Breast epithelium (tissue), 4 donors: ENCODE measurements at places on chromosomes 16 and 17.
A peak's percentile ranks its signal among the peaks of the same experiment; 100 is the strongest.

DNA sequence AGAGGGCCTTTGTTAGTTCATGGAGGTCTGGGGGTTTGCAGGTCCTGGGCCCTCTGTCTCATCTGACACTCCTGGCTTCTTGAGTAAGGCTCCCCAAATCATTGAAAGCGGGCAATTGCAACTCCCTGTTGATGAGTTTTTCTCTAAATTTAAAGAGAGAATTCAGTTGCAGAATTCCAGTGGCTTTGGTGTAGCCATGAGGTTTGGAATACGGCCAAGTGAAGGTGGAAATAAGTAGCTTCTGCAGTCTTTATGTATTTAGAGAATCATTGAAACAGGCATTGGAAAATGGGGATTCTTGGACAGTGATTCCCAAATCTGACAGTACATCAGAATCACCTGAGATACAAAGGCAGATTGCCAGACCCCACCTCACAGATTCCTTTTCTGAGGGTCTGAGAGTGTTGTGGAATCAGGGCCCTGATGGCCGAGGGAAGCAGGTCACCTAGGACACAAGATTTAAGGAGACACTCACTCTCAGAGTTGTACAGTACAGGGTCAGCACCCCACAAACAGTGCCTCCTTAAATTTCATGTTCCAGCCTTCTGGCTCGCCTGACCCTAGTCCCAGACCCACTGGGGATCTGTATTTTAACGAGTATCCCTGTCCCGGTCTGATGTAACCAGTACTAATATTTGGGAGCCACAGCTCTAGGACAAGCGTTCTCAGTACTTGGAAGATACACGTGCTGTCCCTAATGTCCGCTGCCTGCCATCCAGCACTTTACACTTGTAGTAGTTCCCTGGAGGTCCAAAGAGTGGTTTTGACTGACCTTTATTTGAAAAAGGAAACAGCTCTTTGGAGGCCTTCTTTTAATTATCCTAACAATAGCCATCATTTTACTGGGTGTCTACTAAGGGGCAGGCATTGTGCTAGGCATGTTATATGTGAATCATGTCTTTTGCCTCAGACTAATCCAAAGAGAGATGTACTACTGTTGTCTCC is 37.8 kb downstream of the YPEL2 start:
- no peak for DNase-seq
- no peaks in the 10 kb centered on the region for H3K27me3 ChIP-seq
- peak overlapping the region; percentile 78 for H3K27ac ChIP-seq
- H3K36me3 ChIP-seq: no peaks in the 10 kb centered on the region
- H3K4me1 ChIP-seq: peaks cover 58% of the 10 kb centered on the region

GRCh38 chr17:40452216-40452787 is 9.1 kb downstream of the IGFBP4 start:
- H3K36me3 ChIP-seq: peaks cover 15% of the 10 kb centered on the region
- no peaks in the 10 kb centered on the region for H3K27me3 ChIP-seq
- H3K4me3 ChIP-seq: no peak overlapping the region
- H3K4me1 ChIP-seq: peaks cover 20% of the 10 kb centered on the region
- peak overlapping the region; percentile 86 for H3K27ac ChIP-seq

DNA sequence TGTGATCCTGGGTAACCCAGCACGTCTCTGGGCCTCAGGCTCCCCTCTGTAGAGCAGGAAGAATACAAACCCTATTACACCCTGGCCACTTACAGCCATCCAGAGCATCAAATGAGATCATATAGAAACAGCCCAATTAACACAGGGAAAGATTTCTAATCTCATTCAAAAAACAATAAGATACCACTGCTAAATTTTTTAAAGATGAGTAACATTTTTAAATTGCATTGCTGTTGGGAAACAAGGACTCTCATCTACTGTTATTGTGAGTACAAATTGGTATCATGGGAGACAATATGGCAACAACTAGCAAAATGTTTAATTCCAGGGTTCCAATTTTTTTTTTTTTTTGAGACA is 41.1 kb downstream of the SRL start:
- H3K27ac ChIP-seq: no peak overlapping the region
- no peaks in the 10 kb centered on the region for H3K27me3 ChIP-seq
- H3K4me3 ChIP-seq: no peak overlapping the region
- H3K4me1 ChIP-seq: no peaks in the 10 kb centered on the region
- DNase-seq: no peak

- H3K4me1 ChIP-seq: no peaks in the 10 kb centered on the region
- no peak overlapping the region for H3K4me3 ChIP-seq
- no peak overlapping the region for H3K27ac ChIP-seq
These were observed 15.2 kb upstream of the FLCN start for GRCh38 chr17:17252149-17252661.

GRCh38 chr17:76879691-76880090 is 11.5 kb downstream of the MGAT5B start:
- no peaks in the 10 kb centered on the region for H3K4me1 ChIP-seq
- no peak overlapping the region for H3K4me3 ChIP-seq
- no peak for DNase-seq
- H3K27ac ChIP-seq: no peak overlapping the region

DNA sequence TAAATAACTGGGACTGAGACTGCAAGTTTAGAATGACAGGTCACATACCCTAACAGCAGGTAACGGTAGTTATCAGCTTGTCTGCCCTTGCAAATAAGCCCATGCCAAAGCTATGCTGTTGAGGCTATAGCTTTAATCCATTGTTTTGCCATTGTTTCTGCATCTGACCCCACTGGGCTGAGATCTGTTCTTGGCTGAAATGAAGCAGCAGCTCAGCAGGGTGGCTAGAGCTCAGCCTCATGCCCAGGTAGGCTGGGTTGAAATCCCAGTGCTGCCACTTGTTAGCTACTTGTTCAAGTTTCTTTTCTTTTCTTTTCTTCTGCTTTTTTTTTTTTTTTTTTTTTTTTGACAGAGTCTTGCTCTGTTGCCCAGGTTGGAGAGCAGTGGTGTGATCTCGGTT is 40.1 kb downstream of the NKD1 start:
- no peak overlapping the region for H3K4me3 ChIP-seq
- H3K27me3 ChIP-seq: no peaks in the 10 kb centered on the region
- no peaks in the 10 kb centered on the region for H3K4me1 ChIP-seq
- H3K36me3 ChIP-seq: no peaks in the 10 kb centered on the region
- no peak for DNase-seq
- H3K27ac ChIP-seq: no peak overlapping the region

DNA sequence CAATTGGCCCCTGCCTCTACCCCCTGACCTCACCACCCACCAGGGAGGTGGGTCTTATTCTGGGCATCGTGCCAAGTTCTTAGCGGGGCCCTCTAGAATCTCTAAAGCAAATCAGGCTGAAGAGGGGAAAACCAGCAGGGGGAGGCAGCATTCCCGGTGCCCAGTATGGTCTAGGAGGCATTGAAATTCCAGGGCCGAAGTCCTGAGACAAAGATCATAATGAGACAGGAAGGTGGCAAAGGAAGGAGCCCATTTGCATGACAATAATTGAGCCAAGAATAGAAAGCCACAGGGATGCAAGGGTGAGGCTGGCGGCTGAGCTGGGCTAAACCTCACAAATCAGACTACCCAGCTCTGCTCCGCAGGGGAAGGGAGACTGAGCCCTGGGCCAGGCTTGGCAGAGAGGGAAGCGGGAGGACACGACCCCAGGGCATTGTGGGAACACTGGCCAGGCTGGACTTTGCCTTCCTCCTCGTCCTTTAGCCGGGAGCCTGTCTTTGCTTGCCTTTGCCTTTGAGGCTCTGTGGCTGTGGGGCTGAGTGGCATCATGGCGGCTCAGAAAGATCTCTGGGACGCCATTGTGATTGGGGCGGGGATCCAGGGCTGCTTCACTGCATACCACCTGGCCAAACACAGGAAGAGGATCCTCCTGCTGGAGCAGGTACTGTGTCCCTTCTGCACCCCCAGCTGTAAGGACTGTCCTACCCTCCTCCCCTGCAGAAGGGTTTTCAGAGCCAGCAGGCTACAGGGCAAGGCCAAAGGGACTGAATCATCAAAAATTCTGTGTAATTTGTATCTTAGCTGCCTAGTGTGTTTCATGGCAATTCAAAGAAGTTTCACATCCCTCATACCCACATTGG is at the start of gene PIPOX:
Gene PIPOX (plus strand): TSS at position 463 of the 860 bp plus-strand sequence. CDS start 85 bp downstream, at position 548.
- H3K27me3 ChIP-seq: no peaks in the 10 kb centered on the region
- no peak within 1 kb of the TSS for H3K4me3 ChIP-seq
- no peak within 1 kb of the TSS for H3K27ac ChIP-seq
- H3K36me3 ChIP-seq: no peaks in the 10 kb centered on the region
- H3K4me1 ChIP-seq: no peaks in the 10 kb centered on the region
- no peak for DNase-seq

DNA sequence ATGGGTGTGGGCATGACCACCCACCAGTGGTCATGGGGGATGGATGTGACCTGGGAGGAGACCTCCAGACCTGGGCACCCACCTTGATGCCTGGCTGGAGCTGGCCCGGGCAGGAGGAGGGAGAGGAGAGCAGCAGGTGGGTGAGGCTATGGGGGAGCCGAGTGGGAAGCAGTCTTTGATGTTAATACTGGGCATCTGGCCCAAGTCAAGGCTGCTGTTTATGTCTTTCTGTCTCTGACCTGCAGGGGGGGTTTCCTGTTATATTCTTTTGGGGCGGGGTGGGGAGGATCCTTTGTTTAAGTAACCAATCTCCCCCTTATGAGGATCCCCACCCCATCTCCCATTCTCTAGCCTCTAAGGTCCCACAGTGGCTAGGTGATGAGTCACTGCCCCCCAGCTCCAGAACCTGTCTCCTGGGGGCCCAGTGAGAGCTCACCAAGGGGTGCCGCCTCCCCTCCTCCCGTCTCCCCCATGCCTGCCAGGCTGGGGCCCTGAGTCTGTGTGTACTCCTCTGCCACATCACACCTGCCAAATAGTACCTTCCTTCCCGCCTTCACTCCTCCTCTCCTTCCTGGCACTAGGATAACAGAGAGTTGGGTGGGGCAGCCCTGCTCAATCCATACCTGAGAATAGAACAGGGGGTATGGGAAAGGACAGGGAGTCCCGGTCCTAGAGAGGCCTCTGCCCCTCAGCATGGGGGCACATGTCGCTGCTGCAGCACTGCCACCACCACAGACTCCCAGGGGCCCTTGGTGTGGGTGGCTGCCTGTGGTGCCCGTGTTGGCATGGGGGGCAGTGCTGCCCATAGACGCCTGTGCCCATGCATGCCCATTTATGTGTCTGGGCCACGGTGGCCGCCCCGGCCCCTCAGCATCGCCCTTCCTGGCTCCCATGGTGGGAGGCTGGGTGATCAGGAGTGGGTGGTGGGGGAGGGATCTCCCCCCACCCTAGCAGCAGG is 7.3 kb downstream of the THRA start:
- H3K27me3 ChIP-seq: no peaks in the 10 kb centered on the region
- H3K4me1 ChIP-seq: peaks cover 65% of the 10 kb centered on the region
- peak overlapping the region; percentile 96 for H3K27ac ChIP-seq
- no peak for DNase-seq
- H3K4me3 ChIP-seq: peak overlapping the region; percentile 60

DNA sequence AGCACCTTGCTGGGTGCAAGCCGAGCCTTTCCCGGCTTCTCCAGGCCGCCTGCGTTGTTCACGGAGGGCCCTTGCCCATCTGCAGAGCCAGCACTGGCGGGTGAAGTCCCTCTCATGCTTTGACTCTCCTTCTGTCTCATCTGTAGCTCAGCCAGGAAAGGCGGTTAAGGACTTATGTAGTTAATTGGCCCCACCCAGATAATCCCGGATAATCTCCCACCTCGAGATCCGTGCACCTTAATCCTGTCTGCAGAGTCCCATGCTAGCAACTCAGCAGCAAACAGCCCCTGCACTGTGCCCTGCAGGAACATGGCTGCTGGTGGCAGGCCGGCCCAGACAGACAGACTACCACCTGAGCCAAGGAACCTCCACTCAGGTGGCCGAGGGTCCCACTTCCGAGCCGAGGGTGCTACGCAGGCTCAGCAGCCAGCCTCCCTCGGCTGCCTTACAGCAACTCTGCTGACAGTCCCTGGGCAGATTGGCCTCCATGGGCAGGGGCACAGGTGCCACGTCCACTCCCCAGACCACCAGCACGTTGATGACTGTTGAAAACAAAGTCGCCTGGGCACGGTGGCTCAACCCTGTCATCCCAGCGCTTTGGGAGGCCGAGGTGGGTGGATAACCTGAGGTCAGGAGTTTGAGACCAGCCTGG is 16.9 kb downstream of the RAB40C start:
- no peaks in the 10 kb centered on the region for H3K36me3 ChIP-seq
- no peaks in the 10 kb centered on the region for H3K4me1 ChIP-seq
- no peak overlapping the region for H3K4me3 ChIP-seq
- H3K27ac ChIP-seq: no peak overlapping the region
- DNase-seq: no peak
- H3K27me3 ChIP-seq: no peaks in the 10 kb centered on the region

- DNase-seq: peak; percentile 7
- no peaks in the 10 kb centered on the region for H3K4me1 ChIP-seq
- H3K4me3 ChIP-seq: no peak overlapping the region
- H3K27ac ChIP-seq: no peak overlapping the region
- no peaks in the 10 kb centered on the region for H3K36me3 ChIP-seq
- H3K27me3 ChIP-seq: peaks cover 7% of the 10 kb centered on the region
These were observed 59.4 kb downstream of the METRNL start for GRCh38 chr17:83138820-83139219.

DNA sequence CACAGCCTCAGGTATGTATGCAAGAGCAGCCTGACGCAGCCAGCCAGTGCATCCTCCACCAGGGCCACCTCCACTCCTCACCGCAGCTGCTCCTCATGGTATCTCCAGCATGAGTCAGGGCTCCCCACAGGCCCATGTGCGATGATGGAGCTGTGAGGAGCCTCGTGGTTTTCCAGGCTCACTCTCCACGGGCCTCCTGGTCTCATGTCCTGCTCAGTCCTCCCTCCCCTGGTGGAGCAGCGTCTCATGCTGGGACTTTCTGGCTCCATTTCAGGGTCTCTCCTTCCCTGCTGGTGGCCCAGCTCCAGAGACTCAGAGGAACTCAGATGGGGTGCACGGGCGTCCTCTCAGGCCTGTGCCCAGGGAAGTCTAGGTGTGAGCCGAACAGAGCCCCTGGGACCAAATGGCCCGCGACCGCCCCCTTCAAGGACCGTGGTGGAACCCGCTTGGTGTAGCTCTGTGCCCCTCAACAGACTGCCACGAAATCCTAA is 70.4 kb downstream of the METRNL start:
- no peak overlapping the region for H3K4me3 ChIP-seq
- no peak overlapping the region for H3K27ac ChIP-seq
- peak; percentile 35 for DNase-seq
- H3K27me3 ChIP-seq: no peaks in the 10 kb centered on the region

DNA sequence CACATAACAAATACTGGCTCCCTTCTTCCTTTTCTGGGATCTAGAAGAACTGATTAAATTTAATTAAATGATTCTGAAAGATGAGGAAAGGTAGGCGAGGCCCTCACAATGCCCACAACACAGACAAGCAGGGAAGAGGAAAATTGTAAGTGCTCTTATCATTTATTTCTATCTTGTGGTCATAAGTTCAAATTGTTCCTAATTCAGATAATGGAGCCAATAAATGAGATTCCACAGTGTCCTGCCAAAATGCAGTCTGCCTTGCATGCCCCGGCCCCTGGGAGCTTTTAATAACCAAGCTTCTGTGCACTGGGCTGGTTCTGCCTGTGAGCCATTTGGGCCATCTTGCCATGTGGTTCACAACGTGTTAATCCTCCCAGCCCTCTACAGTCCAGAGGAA is 97.0 kb downstream of the CMC2 start:
- H3K4me1 ChIP-seq: no peaks in the 10 kb centered on the region
- no peak for DNase-seq
- H3K4me3 ChIP-seq: no peak overlapping the region
- no peak overlapping the region for H3K27ac ChIP-seq
- no peaks in the 10 kb centered on the region for H3K27me3 ChIP-seq
- no peaks in the 10 kb centered on the region for H3K36me3 ChIP-seq

- no peaks in the 10 kb centered on the region for H3K36me3 ChIP-seq
- no peaks in the 10 kb centered on the region for H3K4me1 ChIP-seq
- peaks cover 9% of the 10 kb centered on the region for H3K27me3 ChIP-seq
- no peak overlapping the region for H3K27ac ChIP-seq
These were observed 1.4 kb downstream of the SHISA6 start for GRCh38 chr17:11242411-11242810.

GRCh38 chr17:44761932-44762810 is 3.4 kb downstream of the ADAM11 start:
- peaks cover 10% of the 10 kb centered on the region for H3K27me3 ChIP-seq
- peaks cover 13% of the 10 kb centered on the region for H3K4me1 ChIP-seq
- no peak overlapping the region for H3K4me3 ChIP-seq
